ENCODE measurements at places on chromosomes 7 and 10.
A peak's percentile ranks its signal among the peaks of the same experiment; 100 is the strongest.

DNA sequence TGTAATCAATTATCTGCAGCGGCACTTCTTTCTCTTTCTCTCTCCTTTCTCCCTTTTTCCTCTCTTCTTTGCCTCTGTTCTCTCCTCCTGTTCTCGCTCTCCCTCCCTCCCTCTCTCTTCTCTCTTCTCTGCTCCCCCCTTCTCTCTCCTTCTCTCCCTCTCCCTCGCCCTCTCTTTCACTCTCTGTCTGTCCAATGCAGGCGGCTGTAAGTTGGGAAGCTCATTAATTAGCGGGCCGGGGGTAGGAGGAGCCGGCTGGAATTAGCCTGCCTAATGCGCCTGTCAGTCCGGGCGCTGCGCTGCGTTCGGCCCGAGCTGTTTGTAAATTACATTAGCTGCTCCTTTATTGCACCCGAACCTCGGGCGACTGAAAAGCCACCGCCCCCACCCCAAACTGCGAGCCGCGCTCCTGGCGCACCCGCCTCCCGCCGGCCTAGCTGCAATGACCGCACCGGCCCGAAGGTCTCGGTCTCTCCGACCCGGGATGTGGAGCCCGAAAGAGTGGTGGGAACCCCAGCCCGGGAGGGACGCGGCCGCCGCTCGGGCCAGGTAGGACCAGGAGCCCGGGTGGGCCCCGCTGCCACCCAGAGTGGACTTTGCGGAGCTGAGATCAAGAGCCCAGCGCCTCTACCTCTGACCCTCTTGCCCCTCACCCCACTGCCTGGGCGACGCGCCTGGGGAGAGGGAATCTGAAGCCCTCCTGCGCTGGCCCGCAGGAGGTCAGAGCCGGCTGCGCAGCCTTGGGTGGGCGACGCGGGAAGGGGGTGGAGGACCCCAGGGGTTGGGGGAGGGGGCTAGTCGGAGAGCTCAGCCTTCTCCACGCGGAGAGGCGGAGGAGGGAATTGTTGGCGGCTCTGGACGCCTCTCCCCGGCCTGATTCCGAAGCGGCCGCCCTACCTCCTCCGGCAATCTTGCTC lies at the start of gene LBX1:
Gene LBX1, minus strand, starts transcription at position 198 of the 917 bp plus-strand sequence. CDS start 648 bp downstream, outside the sequence.
- DNase-seq, result no peak

DNA sequence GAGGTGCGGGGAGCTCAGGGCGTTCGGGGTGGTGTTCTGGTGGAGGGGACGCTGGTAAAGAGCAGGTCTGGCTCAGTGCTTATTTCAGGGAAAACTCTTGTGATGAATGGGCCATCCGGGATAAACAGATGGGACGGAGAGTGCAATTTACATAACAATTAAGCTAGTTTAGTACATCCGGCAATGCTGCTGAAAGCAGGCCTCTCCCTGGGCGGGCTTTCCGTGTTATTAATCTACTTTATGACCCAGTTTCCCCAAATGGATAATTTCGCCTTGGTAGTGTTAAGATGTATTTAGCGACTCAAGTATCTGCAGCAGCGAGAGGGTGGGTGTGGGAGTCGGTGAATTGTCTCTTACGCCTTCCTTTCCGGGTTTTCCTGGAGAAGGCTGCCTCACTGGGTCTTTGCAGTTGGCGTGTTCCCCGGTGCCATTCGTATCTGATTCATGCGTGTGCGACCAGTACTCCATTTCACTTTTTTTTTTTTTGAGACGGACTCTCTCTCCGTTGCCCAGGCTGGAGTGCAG lies 25.2 kb downstream of the FOXK1 start:
- peak; percentile 80 for DNase-seq

DNA sequence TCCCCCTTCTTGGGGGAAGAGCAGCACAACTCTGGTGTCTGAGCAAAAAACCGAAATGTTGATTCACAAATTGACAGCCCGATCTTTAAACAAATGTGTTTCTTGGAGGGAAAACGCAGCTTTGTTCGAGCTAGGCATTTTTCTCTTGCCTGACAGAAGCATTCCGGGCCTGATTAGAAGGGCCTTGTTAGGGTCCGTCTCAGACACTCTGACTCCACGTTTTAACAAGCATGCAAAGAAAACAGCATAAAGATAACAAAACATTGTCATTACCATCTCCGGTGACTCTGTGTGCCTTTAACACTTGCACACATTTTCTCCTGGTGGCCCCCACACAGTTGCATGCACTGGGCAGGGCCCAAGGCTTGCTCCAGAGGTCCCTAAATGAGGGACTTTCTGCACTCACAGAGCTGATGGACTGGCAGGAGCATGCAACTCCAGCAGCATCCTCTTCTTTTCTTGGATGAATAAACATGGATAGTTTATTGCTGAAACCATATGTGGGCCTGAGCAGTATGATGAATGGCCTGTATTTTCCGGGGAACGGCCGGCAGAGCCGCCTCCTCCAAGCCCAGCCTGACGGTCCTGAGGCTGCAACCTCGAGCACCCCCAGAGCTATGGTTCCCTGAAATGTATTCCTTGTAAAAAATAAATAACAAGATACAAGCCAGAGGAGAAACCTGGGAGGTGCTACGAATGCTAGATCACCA lies 50.9 kb downstream of the EBF3 start:
- DNase-seq, result no peak

DNA sequence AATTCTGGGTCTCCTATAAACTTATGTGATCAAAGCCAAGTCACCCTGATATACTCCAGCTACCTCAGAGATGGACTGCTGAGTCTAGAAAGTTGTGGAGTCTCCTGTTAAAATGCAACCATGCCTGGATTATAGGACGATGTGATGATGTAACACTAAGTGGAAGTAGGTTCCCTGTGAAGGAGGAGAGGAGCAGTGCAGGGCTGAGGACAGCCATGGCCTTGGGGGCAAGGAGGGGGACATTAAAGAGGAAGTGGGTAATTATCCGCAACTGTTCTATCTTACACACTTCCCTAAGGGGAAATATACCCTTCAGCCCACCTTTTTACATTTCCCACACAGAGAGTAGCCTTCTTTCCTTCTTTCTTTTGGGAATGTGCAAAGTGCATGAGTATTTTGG lies 63.8 kb downstream of the MTPN start:
- DNase-seq, result no peak

DNA sequence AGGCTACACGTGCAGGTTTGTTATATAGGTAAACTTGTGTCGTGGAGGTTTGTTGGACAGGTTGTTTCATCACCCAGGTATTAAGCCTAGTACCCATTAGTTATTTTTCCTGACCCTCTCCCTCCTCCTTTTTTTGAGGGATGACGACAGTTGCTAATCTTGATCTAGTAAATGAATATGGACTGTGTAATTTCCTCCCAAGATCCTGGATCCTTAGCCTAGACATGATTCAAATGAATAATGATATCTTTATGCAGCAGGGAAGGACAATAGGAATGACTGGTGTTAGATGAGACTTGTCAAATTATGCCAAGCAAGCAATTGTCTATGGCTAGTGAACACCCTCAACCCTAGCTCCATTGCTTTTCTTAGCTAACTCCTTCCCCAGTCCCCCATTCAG lies 156.2 kb downstream of the PLPP4 start:
- DNase-seq, result peak; percentile 2

GRCh38 chr7:154310114-154310513 lies 257.9 kb downstream of the DPP6 start:
- DNase-seq, result no peak

DNA sequence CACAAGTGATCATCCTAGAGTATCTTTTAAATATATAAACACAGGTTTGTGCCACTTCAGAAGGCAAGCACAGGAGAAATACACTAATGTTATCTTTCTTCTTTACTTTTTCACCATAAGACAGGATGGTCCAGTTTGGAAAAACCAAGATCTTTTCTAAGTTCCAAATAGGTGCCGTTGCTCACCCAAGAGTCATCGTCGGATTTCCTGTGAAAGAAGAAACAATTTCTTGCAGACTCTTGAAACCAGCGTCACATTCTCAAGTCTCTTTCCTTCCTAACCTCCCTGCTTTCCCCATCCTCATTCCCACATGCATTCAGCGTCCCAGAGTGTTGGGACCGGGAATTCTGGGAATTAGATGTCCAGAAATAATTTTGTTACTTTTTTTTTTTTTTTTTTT lies 42.8 kb upstream of the GSDME start:
- DNase-seq, result no peak

GRCh38 chr7:64849924-64850499 lies 53.1 kb upstream of the ZNF273 start:
- no peak for DNase-seq

DNA sequence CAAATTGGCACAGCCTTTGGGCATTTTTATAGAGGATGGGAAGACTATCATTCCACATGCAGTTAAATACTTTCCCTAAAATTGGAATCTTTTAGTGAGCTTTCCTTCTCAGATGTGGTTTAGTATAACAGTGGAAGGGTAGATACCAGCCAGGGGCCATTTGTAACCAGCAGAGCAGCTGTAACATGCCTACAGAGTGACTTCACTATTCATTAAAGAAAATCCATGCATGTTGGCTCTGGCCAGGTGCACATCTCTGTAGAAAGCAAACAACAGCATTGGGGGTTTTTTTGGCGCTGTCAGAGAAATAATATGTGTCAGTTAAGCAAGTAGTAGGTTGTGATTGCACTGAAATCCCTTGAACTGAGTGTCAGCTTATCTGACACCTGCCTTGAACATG lies 115.6 kb downstream of the LHFPL3 start:
- no peak for DNase-seq

- DNase-seq, result no peak
Measured at GRCh38 chr7:100685631-100686145, 8.4 kb downstream of the GIGYF1 start.

DNA sequence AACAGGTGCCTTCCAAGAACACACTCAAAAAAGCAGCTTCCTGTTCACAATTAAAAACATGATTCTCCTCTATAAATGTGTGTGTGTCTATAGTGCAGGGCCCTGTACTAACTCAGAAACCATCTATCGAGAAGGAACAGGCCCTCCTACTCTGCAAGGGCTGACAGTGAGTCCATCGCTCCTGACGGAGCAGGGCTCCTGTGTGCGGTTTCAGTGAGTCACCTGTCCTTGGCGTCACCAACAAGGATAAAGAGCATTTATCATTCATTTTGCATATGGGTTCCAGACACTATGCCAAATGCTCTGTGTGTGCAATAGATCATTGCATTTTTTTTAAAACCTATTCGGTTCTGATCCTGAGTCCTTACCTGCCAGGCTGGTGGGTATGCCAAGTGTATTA lies 63.7 kb downstream of the TACC2 start:
- DNase-seq, result no peak

DNA sequence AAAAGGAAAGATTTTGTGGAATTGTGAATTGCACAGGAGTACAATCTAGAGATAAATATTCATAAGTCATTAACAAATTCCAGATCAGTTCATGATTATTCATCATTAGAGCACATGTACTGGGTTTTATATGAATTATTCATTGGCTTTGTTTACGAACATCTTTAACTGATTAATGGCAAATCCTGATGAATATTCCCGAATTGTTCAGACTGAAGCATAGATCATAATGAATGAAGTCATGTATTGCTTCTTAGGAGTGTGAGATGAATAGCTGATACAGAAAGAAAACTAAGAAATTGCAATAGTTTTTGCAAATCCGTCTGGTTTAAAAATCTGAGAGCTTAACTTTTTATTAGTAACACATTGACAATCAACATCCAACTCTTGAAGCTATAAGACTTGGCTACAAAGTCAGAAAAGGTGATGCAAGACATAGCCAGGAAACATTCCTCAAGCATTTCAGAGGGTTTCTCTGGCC lies 183.6 kb upstream of the DGKB start:
- DNase-seq, result no peak

GRCh38 chr10:71998840-71999194 lies 34.6 kb downstream of the CHST3 start:
- DNase-seq, result no peak

DNA sequence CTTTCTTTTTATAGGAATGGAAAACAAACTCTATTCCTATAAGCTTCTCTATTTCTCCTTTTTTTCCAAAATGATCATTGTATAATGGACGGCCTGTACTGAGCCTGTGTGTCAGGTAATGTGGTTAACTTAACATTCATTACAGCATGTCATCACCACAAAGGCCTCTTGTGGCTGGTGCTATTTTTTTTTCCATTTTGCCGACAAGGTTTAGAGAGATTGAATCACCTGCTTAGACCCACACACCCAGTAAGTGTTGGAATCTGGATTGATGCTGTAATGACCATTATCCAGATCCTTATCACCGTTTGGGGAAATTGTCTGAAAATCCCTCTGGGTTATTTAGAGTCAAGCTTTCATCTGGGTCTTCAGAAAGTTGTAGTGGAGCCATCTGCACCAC lies 18.5 kb downstream of the AKR1B15 start:
- DNase-seq, result no peak

- DNase-seq, result no peak
Measured at GRCh38 chr7:130141884-130142653, 63.1 kb downstream of the TMEM209 start.

DNA sequence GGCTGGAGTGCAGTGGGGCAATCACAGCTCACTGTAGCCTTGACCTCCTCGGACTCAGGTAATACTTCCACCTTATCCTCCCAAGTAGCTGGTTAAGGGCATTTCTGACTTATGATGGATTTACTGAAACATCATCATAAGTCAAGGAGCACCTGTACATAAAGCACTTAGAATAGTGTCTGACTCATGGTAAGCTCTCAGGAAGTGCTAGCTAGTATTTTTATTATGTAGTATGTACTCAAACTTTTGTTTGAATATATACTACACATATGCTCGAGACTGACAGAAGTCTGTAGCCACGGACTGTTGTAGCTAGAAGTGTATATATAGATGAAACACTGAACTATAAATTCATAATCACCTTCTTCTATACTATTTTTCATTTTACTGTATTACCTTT lies 107.5 kb upstream of the DNAJB12 start:
- peak; percentile 8 for DNase-seq

- DNase-seq, result no peak
Measured at GRCh38 chr10:47278152-47278473, 21.9 kb upstream of the GDF10 start.

GRCh38 chr10:62916141-62916603 lies 100.0 kb upstream of the EGR2 start:
- no peak for DNase-seq

DNA sequence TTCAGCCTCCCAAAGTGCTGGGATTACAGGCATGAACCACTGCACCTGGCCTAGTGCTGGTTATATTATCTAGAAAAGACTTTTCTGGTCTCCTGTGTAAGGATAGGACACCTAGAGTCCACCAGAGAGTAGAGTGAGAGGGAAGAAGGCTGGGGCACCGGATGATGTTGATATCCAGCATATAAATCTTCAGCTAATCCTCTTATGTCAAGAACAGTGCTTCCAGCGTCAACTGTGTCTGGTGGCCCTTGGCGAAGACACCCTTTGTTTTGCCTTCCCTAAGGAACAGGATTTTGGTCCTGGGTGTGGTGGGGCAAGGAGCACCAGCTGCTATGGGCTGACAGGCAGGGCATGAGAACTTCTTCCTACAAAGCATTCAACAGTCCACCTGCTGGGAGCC lies 16.3 kb upstream of the INMT start:
- no peak for DNase-seq

All from kidney capillary endothelial cell (primary cell).